Hematopoietic multipotent progenitor cell treated with erythropoietin and hydrocortisone succinate and interleukin-3 and kit ligand, for 15 days (in vitro differentiated cells): ENCODE measurements at places on chromosomes 5 and 9.

DNA sequence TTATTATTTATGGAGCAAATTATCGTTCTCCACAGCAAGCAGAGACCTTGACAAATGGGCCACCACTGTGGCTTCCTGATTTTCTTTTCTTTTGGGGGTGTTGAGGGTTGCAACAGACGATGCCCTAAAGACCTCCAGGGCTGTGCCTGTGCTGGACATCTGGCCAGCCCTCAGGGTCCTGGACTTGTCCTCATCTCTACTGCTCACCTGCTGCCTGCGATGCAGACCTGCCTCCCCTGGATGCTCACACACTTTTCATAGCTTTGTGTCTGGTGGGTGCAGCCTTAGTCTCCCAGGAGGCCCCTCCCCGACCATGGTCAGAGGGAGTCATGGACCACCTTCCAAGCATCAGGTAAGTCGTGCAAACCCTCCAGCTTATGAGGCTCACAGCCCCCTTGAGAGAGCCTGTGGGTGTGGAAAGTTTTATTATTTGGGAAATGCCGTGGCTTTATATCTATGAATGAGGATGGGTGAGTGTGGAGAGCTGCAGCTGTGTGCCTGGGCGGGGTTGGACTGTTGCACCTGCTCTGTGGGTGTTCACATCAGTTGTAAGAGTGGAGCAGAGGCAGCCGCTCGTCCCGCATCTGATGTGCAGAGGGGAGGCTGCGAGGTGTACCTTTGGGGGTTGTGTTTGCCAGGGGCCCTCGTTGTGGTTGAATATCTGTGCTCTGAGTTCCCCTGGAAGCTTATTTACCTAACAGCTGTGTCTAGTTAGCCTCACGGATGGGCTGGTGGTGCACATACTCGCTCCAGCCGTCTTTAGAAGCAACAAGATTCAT is 126.3 kb upstream of the IRX4 start:
- no peak for DNase-seq

DNA sequence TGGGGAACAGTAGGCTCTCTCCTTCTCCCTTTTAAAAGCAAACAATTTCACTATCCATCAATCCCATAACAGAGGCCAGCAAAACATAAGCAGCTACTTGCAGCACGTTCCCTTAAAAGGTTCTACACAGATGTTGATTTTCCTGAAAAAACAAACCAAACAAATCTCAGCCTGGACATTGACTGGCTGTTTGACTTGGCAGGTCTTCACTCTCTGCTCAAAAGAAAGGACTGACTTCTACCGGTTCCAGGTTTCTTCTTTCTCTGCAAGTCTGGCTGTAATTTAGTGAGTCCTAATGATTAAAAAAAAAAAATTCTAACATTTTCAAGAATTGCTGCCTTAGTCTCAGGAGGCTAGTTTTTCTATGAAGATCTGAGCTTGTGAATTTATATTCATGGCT is 203.1 kb upstream of the EFNA5 start:
- DNase-seq = no peak

DNA sequence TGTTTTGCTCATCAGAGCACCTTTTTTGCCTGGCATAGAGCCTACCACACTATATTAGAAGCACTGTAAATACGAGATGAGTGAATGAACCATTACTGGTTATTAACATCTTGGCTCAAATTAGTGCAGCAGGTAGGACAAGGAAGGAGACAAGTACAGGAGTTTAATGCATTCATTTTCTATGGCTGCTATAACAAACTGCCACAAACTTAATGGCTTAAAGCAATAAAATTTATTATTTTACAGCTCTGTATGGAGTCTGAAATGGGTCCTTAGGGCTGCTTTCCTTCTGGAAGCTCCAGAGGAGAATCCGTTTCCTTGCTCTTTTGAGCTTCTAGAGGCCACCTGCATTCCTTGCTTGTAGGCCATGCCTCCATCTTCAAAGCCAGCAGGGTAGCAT is 59.1 kb downstream of the PDE6A start:
- DNase-seq = no peak

DNA sequence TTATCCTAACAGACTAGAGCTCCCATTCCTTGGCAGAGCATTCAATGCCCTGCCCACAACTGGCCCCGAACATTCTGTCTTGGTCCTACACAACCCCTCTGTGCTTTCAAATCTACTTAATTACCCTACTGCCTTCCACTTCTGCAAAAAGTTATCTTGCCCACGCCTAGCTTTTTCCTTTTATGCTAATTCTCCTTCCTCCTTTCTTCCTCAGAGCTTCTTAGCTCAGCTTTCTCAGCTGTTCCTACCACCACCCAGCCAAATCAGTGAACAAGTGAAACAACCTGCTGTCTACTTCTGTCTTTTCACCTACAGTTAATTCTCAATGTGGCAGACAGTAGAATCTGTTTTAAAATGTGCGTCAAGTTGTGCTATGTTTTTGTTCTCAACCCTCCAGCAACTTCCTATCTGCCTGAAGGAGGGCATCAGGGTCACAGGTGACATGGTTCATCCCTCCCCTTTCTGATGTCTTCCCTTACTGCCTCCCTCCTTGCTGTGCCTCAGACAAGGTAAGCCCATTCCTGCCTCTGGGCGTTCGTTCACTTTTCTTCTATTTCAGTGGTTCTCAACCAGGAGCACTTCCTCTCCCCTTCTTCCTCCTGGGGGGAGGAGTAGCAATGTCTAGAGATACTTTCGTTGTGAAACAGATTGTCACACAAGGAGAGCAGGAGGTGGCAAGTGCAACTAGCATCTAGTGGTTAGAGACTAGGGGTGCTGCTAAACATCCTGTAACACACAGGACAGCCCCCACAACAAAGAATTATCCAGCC is 1.3 kb upstream of the REEP5 start:
- no peak for DNase-seq

- DNase-seq = no peak
Measured at GRCh38 chr5:89351222-89351621, 468.2 kb upstream of the MEF2C start.

DNA sequence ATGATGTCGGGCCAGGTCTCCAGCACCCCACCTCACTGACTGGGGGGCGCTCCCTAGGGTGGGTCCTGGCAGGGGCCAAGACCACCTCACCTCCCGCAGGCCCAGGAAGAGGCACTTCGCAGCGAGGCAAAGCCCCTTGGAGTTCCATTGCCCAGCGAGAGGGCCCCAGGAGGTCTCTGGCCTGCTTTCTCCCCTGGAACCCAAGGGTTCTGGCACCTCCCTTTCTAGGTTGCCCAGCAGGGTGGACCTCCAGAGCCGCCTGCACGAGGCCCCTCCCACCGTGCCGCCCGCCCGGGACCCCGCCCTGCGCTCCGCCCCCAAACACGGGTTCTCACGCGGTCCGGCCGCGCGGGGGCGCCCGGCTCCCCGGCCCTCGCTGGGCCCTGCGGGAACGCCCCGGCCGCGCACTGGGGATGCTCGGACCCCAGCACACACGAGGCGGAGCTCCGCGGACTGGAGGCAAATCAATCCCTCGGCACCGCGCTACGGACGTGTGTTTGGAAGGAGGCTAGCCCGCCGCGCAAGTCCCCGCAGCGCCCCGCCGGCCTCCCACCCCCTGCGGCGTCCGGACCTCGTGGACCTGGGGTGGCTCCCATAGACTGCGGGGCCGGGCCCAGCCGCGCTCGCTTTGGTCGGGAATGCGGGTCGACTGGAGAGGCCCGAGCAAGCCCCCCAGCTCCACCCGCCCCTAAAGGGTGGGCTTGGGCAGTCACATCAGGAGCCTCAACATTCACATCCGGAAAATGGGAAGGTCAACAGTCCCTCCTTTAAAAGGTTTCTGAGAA is 99.5 kb upstream of the LMX1B start:
- peak; percentile 57 for DNase-seq

- no peak for DNase-seq
Measured at GRCh38 chr9:76474419-76474818, 15.4 kb downstream of the GCNT1 start.

- no peak for DNase-seq
Measured at GRCh38 chr5:74044936-74045335, 418.9 kb downstream of the ARHGEF28 start.
